ENCODE measurements at places on chromosomes 16 and 17.

DNA sequence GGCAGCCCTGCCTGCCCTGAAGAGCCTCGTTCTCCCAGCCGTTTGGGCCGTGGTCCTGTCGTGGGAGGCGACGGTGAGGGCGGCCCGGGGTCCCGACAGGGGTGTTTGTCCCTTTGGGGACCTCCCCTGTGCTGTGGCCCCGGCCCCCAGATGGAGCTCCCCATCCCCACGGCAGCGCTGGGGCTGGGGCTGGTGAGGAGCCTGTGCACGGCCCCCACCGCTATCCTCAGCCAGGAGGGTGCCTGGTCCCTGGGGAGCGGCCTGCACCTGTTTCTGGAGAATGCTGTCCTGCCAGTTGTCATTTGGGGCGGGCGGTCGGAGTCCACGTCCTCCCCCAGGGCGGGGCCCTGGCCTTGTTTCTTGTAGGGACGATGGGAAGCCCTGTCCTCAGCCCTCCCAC, 6.6 kb downstream of the CAPN15 start:
- DNase-seq: peak; percentile 81

- no peak for DNase-seq
Measured at GRCh38 chr17:76672270-76672851, 28.8 kb upstream of the ST6GALNAC1 start.

- DNase-seq: no peak
Measured at GRCh38 chr17:19448341-19449268, 37.6 kb downstream of the RNF112 start.

- no peak for DNase-seq
Measured at GRCh38 chr17:17993366-17993765, 20.7 kb downstream of the DRC3 start.

- no peak for DNase-seq
Measured at GRCh38 chr17:65918500-65918899, 273.4 kb downstream of the CEP112 start.

GRCh38 chr17:70206361-70207010, 37.2 kb downstream of the KCNJ2 start:
- DNase-seq: no peak

GRCh38 chr16:58508671-58509251, 6.6 kb upstream of the SETD6 start:
- peak; percentile 7 for DNase-seq

DNA sequence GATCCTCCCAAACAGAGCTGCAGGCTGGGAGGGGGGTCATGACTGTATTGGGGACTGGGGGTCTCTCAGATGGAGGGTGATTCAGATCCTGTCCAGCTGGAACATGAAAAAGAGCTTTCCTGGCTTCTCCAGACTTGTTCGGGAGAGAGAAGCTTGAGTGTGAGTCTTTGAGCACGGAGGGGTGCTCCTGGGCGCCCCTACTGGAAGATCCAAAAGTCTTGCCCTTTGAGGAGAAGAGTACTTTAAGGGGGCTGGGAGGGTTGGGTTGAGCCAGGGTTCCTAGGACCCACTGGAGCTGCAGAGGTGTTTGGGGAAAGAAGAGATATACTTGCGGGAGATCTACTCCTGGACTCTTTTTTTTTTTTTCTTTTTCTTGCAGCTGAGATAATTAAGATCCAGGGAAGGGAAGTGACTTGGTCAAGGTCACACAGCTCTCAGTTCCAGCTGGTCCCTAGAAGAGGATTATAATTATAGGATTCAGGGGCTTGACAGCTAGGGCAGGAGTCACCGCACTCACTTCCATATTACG, 8.4 kb downstream of the RARA start:
- peak; percentile 78 for DNase-seq

- DNase-seq: no peak
Measured at GRCh38 chr17:7789131-7789530, 44.9 kb upstream of the KDM6B start.

DNA sequence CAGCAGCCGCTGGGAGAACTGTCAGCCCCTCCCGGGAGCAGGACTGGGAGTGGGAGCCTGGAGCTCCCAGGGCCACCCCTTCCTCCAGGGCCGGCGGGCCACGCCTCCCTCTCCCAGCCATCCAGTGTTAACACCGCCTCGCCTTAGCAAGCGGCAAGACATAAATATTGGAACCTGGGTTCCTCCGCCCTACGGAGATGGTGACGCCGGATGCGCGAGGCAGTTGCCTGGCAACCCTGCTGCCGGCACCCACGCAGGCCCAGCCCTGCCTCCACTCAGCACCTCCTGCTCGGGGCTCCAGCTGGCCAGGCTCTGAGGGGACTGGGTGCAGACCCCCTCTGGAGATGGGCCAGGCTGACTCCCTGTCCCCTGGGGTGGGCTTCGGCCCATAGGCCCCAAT, 27.4 kb upstream of the CACNA1H start:
- no peak for DNase-seq

- DNase-seq: no peak
Measured at GRCh38 chr16:89365044-89365467, 125.3 kb downstream of the ANKRD11 start.

DNA sequence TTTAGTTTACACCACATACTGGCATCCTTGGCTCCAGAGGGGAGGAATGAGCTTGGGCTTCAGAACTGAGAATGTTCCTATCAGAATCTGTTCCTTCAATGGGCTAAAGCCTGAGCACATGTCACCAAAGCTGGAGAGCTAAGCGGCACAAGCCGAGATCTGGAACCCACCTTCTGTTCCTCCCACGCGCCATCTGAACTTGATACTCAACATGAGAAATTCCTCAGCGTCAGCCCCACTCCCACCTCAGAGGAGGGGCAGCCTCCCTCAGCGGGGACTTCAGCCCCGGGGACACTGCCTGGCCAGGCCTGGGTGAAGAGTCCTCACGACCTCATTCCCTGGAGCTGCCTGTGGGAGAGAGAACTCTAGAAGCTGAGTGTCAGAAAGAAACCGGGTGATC, 22.8 kb upstream of the SLC47A1 start:
- no peak for DNase-seq
